ENCODE measurements at places on chromosomes 2 and 18. TPM values are rescaled to one million over a fixed set of nuclear protein-coding genes. Genes with fewer than 3 reads are reported as not detected.

GRCh38 chr18:45325778-45326177 lies 289.5 kb upstream of the SLC14A2 start:
- no peak for DNase-seq

SFTPB gene
- not detected for total RNA-seq

NMS gene
- total RNA-seq: not detected

GRCh38 chr2:224831530-224831929 lies 115.4 kb upstream of the CCDC195 start:
- DNase-seq: no peak

DNA sequence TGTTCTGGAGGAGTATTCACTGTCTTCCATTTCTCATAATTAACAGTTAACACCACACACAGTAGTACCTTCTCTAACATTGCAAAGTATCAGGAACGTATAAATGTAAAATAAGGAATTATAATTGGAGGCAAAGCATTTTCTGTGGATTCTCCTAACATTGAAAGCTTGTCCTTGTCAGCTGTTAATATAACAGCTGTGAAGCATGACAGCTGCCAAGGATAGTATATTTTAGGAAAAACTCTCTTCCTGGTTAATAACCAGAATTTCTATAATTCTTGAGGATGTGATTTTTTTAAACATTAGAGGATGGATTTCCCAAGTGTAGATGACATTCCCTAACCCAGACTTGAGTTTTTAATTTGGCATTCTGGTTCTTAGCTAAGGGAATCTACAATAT lies 110.3 kb downstream of the EPC2 start:
- DNase-seq: no peak

ZNG1B gene
- total RNA-seq: 28.6 TPM

- no peak for DNase-seq
These were observed 78.5 kb downstream of the SPRED2 start for GRCh38 chr2:65353927-65354326.

LOXHD1 gene
- total RNA-seq: 0.48 TPM

DNA sequence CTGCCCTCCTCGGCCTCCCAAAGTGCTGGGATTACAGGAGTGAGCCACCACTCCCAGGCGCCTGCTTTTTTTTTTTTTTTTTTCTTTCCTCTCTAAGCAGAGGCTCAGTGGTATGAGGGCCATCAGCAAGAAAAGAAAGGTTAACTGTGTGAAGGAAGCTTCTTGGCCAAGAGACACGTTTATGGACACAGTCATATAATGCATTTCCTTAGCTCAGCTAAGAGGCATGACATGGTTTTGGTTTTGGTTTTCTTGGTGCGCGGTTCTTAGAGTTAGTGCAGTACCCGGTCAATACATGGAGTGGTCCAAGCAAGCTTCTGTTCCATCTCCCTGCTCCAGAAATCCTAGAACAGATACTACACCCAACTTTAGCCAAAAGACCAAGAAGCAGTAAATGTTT lies 42.6 kb downstream of the RALBP1 start:
- no peak for DNase-seq

DNA sequence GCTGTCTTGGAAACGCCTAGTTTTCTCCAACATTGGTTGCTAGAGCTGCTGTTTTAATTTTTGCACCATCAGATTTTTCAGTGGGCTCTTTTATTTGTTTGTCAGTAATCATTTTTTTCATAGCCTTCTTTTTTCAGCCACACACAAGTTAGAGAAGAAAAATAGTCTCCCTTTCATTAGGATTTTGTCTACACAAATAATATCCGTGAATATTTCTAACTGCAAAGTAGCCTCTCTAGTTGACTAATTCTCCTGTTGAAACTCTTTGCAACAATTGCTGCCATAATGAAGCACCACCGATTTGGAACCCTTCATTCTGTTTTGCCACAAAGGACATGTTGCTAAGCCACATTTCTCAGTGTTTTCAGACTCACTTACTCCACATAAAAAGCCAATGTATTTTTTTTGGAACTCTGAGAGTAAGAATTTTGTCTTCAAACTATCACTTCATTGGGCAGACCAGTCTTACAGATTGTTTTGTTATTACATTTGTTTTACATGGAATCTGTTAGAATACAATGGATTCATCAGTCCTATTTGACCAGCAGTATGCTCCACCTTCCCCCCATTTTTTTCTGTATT lies 9.6 kb downstream of the KCNJ3 start:
- no peak for DNase-seq

DNA sequence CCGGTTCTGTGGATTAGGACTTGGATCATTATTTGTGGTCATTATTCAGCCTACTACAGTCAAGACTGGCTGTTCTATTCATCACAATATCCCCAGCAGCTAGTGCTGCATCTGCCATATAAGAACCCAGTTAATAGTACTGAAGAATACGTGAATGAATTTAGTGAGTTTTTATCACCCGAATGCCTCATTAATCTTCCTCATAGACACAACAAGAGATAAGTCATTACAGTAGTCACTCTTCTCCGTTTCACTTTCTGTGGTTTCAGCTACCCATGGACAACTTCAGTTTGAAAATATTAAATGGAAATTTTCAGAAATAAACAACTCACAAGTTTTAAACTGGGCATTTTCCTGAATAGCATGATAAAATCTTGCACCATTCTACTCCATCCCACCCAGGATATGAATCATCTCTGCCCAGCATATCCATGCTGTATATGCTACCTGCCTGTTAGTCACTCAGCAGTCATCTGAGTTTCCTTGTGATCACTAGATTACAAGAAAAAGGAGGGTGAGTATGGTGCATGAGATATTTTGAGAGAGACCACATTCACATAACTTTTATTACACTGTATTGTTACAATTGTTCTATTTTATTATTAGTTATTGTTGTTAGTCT lies 363.7 kb upstream of the CHAC2 start:
- no peak for DNase-seq

GRCh38 chr18:390741-391478 lies 109.6 kb downstream of the COLEC12 start:
- DNase-seq: no peak

DNA sequence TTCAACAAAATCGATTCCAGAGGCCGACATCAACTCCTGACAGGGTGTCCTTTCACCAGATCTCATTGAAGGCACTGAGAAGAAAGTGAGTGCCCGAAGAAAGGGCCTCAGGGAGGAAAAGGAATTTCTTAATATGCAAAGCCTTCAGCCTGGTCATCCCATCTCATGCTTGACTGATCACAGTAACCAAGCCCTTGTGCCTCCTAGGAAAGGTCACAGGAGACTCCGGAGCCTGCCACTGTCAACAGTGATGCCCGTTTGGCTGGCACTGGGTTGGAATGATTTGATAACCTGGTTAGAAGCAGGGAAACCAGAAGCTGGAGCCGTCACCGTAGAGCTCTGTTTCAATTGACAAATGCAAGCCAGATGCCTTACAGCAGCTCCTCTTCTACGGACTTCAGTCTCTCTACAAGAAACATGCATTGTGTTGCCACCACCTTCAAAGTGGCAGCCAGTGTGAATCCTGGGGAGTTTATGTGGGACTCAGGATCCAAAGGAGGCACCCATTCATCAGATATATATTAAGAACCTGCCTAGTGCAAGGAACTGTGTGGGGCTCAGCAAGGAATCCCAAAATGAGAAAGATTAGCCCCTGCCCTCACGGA lies 24.6 kb downstream of the COX7A2L start:
- DNase-seq: no peak

- DNase-seq: no peak
These were observed 270.8 kb upstream of the AGAP1 start for GRCh38 chr2:235223011-235223410.

- DNase-seq: no peak
These were observed 55.2 kb upstream of the RALBP1 start for GRCh38 chr18:9419956-9420631.

- no peak for DNase-seq
These were observed 993.9 kb upstream of the POU3F3 start for GRCh38 chr2:103860016-103860415.

MC2R gene
- not detected for total RNA-seq

DNA sequence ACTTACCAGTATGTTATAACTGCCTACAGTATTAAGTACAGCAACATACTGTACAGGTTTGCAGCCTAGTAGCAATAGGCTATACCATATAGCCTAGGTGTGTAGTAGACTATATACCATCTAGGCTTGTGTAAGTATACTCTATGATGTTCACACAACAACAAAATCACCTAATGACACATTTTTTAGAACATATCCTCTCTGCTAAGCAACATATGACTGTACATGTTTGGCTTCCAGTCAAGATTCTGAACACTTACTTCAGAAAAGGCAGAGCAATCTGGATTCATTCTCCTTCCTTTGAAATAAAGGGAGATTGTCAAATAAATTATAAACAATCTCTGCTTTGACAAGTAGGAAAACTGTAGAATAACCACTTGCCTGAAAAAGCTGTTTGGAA lies 81.8 kb downstream of the EXOC6B start:
- DNase-seq: no peak

- no peak for DNase-seq
These were observed 123.6 kb upstream of the CAB39 start for GRCh38 chr2:230589025-230589424.

POTEJ gene
- not detected for total RNA-seq

Data from cardiac septum (tissue), 1 donor.